AG09309 (cell line): ENCODE measurements at places on chromosomes 2 and 18.

DNA sequence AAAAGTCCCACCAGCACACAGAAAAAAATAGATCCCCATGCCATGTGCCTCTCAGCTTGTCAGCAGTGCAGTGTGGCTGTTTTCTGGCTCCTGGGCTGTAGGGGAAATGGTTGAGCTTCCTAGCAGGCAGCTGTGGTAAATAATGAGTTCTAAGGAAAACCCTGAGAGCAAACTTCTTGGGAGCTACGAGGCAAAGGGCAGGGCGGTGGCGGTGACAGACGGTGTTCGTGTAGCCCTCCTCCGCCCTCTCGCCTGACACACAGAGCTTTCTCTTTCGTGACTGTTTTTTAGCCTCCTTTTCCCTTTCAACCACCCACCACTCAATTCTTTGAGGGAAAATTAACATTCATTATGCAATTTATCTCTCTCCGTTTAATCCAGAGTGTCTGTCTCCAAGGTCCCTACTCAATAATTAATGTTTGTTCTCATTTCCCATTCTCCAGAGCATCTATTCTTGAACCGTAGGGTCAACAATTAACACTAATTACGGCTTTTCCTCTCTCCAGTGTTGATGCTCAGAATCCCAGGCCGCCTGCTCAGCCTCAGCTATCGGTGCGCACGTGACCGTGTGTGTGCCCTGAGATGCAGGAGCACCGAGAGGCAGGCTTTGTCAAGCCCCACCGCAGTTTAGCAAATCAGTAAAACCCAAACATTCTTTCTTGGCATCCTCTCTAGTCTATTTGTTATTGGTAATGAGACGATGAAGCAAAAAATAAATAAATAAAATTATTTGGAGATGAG is 50.1 kb downstream of the KIAA2012 start:
- DNase-seq: no peak

GRCh38 chr2:152620208-152620607 is 97.1 kb downstream of the PRPF40A start:
- no peak for DNase-seq

GRCh38 chr2:26630669-26631360 is 10.4 kb downstream of the CIB4 start:
- DNase-seq: no peak

DNA sequence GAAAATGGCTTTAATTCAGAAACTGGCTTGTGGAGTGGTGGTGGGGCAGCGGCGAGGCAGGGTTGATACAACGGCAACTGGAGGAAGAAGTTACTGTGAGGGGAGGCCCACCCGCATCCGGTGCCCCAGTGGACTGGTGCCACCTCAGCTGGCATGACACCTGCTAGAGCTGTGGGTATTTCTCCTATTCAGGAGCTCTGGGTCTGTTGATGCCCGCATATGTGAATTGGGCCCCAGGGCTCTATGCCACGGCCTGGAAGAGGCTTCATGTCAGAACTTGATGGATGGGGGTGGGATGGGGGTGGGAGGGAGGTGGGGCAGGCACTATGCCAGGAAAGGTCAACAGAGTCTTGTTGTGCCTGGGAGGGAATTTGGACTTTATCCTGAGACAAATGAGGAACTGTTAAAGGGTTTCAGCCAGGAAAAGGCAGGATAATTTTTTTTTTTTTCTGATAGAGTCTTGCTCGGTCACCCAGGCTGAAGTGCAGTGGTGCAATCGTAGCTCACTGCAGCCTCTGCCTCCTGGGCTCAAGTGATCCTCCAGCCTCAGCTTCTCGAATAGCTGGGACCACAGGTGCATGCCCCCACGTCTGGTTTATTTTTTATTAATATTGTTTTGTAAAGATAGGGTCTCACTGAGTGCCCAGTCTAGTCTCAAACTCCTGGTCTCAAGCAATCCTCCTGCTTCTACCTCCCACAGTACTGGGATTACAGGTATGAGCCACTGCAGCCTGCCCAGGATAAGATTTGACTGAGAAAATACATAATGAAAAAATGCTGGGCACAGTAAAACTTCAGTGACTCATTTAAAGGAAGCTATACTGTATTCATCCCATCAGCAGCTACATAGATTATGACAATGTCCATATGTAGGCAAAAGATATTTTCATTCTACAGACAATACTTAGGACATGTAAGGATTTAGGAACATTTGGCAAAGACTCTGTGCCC is 52.6 kb downstream of the SH2D6 start:
- no peak for DNase-seq

DNA sequence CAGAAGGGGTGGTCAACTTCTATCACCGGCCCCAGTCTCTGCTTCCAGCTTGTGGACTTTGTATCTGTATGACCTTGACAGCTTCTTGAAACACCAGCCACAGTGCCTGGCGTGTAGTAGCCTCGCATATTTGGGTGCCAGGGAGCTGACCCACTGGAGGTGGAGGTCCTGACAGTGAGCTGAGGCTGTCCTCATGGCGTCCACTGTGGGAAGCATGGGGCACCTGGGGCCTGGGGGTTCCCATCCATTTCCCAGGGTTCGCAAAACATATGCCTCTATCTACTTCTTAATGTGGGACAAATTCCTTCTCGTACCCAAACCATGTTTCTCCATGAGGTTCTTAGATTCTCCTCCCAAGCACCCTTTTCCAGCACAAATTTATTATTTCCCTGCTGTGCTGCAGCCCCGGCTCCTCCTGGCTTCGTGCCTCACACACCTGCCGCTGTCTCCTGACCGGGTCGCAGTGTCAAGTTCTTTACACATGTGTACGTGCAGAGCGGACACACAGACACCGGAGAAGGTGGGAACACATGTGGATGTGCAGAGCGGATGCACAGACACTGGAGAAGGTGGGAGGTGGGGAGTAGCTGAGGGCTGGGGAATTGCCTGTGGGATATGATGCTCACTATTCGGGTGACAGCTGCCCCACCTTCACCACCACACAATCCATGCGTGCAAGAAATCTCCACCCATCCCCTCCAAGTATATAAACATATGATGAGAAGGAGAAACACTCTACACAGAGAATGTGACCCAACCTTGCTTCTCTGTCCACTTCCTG is 23.4 kb downstream of the TMEM18 start:
- no peak for DNase-seq

DNA sequence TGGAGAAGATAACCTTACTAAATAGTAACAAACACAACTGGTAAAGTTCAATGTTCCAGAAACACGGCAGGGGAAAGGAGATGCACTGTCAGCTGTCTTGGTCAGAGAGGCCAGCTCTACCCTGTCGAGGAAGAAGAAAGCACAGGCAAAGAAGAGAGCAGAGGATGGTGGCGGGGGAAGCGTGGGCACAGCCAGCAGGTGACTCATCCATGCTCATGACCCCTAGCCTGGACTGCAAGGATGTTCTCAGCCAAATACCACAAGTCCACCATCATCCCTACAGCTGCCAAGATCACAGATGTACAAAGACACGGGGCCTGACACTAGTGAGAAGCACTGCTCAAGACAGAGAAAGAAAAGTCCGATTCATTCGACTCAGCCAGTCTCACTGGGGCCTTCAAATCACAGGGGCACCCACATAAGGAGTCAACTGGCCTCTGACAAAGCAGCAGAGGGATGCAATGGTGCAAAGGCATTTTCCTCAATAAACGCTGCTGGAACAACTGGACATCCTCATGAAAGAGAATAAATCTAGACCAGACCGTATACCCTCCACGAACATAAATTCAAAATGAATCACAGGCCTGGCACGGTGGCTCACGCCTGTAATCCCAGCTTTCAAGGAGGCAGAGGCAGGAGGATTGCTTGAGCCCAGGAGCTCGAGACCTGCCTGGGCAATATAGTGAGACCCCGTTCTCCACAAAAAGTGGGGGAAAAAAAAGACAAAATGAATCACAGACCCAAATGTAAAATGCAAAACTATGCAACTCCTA is 5.6 kb downstream of the DTYMK start:
- peak; percentile 93 for DNase-seq

DNA sequence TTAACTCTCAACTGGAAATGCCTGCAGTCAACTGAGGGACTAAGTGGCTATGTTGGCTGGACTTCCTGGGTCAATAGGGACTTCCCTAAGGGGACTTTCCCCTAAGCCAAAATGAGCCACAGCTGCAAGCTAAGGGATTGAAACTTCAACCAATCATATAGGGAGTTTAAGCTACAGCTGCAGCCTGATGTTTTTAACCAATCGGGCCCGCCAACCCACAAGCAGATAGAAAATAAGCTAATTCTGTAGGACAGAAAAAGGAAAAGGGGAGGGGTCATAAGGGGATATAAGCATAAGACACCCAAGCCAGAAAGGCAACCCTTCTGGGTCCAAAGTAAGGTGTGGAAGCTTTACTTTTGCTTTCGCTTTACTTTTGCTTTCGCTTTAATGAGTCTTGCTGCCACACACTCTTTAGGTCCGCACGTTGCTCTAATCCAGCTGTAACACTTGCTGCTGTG is 927.5 kb downstream of the ERBB4 start:
- peak; percentile 0 for DNase-seq

GRCh38 chr18:10822456-10822855 is 296.6 kb downstream of the NAPG start:
- DNase-seq: no peak

GRCh38 chr2:170024721-170025120 is 153.2 kb upstream of the MYO3B start:
- DNase-seq: no peak

DNA sequence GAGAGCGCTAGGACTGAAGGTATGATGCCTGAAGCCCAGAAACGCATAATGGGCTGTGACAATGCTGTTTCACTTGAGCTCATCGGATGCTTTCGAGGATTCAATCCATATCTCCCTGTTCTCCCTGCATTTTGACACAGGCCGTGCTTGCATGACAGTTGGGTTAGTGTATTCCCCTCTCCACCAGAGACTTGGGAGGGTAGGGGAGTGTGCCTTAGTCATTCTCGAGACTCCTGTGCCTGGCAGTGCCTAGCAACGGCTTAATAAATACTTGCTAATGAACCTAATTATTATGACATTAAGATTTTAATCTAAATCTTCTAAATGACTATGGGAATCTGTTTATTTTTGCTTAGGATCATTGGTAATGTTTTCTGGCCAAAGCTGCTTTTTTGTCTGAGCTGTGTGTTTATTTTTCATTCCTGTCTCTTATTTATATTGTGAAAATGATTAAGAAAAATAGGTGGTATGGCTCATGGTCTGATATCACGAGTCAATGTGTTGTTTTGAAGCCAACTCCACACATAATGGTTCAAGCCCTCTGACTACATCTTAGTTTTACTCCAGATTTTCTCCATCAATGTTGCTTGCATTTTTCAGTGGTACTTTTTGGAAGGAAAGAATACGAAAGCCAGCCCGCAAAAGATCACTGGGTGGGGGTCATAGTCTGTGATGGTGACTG is 61.3 kb downstream of the NEDD4L start:
- no peak for DNase-seq
